Vagina (tissue), 2 donors: ENCODE measurements at places on chromosomes 5 and 9.

DNA sequence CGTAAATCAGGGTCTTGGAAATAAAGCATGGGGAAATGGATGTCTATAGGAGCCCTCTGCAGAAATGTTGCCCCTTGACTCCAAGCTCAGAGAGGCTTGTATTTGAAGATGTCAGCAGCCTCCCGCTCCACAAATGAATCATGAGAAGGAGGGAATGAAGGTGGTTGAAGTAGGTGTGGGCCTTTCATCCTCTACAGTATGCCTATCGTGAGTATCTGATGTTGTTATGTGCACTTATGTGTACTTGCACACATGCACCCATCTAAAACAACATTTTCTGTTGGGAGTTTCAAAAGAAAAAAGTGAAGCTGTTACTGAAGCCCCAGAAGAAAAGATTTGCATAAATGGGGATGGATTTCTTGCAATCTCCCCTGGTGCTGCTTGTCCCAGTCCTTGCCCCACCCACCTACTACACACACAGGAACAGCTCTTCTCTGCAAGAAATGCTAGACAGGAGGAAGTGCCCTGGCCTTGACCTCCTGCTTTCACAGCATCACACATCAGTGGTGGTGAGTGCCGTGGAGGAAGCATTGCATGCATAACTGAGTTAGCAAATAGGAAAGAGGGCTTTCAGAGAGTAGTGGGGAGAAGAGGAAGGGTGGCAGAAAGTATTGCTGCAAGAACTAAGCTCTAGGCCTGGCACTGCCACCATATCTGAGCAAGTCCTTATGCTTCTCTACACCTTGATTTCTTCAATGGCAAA, 156.1 kb downstream of the SNX18 start:
- DNase-seq, result peak; percentile 82

GRCh38 chr5:145975361-145976066, 39.1 kb downstream of the SH3RF2 start:
- DNase-seq, result no peak

DNA sequence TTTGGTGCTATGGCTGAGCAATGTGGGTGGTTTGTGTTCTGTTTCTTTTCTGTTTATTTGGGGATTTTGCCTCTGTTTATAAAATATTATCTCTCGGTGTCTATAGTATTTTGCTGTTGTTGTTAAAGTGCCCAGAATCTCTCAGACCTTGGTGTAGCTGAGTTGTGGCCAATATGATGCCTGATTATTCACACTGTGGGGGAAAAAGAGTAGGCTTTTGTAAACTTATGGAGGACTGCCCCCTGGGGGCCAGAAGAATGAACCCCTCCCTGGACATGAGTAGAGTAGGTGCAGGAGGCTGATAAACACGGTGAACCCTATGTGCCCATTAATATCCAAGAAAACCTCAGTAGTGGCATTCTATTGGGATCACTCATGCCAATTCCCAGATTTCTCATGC, 49.0 kb upstream of the DPYSL3 start:
- DNase-seq, result no peak

DNA sequence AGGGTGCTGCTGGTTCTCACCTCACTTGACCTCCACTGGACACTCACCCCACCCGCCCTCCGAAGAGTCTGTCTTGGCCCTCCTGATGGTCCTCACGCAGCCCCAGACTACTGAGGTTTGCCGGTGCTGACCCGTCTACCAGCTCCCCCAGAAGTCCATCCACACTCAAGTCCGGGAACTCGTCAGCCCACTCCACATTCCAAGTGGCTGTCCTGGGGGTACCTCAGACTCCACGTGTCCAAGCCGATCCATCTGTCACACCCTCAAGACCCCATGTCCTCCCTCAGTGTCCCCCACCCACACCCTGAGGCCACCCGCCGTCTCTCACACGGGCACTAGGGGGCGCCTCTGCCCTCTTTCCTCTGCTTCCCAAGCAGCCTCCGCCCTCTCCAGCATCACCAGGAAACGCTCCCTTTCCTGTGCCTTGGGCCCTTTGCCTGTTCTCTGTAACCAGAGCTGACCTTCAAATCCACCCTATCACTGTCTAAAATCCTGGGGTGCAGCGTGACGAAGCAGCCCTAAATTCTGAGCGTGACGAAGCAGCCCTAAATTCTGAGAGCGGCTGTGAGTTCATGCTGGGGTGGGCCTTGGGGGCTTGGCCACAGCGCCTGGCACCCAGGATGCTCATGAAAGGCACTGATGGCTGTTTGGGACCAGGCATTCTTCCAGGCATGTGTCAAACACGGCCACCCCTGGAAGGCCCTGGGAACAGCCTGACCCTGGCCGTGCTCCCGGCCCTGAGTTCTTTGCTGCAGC, 95.7 kb downstream of the KCNT1 start:
- no peak for DNase-seq

- no peak for DNase-seq
Observed at GRCh38 chr9:134624137-134624591, 17.4 kb upstream of the COL5A1 start.

DNA sequence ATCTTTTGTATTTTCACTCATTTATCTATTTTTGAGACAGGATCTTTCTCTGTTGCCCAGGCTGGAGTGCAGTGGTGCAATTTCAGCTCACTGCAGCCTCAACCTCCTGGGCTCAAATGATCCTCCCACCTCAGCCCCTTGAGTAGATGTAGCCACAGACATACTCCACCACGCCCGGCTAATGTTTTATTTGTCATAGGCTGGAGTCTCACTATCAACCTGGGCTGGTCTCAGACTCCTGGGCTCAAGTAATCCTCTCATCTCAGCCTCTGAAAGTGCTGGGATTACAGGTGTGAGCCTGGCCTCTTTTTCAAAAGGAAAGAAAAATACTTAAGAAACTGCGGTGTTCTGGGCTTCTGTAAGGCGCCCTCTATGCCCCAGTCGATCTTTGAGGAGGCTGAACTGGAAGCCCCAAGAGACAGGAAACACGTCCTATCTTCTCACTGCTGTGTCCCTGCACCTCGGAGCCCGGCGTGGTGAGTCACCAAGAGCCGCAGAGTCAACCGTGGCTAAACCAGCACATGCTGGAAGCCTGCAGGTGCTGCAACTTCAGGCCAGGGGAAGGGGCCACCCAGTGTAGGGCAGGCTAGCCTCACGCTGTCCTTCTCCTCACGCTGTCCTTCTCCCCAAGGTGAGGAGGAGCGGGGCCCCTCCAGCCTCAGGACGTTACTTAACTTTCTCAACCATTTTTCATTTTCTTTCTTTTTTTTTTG, 15.2 kb upstream of the LHX3 start:
- no peak for DNase-seq

GRCh38 chr5:80754900-80755299, 100.1 kb upstream of the DHFR start:
- no peak for DNase-seq

GRCh38 chr9:136296434-136297015, 7.4 kb downstream of the CCDC187 start:
- DNase-seq, result no peak

DNA sequence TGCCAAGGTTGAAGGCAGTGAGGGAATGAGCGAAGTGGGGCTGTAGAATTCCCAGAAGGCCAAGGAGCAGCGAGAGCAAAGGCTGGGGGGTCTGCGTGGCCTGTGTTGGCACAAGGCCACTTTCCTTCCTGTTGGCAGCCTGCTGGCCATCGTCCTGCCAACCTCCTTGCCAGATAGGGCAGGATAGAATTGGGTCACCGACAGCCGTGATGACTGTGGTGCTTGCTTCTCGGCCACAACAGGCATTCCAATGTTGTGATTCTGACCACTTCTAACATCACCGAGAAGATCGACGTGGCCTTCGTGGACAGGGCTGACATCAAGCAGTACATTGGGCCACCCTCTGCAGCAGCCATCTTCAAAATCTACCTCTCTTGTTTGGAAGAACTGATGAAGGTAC, 18.9 kb downstream of the TRIP13 start:
- no peak for DNase-seq

GRCh38 chr9:25700430-25700829, 22.2 kb upstream of the TUSC1 start:
- no peak for DNase-seq

- no peak for DNase-seq
Observed at GRCh38 chr9:114093761-114094505, 5.2 kb downstream of the KIF12 start.

GRCh38 chr5:58967597-58968281, 384.9 kb downstream of the RAB3C start:
- DNase-seq, result no peak

DNA sequence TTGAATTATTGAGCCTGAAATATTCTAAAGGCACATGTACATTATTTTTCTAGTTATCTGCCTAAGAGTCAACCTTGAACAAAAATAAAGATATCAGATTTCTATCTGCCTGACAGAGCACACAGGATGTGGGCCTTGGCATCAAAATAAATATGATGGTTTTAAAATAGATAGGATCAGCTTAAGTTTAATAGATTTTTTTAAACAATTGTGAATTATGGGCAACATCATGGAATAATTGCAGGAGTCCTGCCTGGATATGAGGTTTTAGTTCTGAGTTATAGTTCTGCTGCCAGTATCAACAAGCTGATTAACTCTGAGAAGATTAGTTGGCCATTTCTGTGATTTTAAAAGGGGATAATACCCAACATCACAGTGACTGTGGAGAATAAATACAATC, 107.0 kb upstream of the PCA3 start:
- no peak for DNase-seq

GRCh38 chr5:16456103-16456832, 9.3 kb downstream of the ZNF622 start:
- no peak for DNase-seq

GRCh38 chr5:80189701-80190100, 66.1 kb downstream of the SERINC5 start:
- DNase-seq, result no peak

- DNase-seq, result no peak
Observed at GRCh38 chr5:122730037-122730436, 44.8 kb upstream of the SNX2 start.
